MCF 10A (cell line): ENCODE measurements at places on chromosomes 2 and 18. TPM values are rescaled to one million over a fixed set of nuclear protein-coding genes. Genes with fewer than 3 reads are reported as not detected.

IRS1 gene
- total RNA-seq, result 6.1 and 10.5 TPM in 2 replicates

- DNase-seq, result peak; percentile 83
These were observed 44.5 kb downstream of the SH3RF3 start for GRCh38 chr2:109173311-109174171.

DNA sequence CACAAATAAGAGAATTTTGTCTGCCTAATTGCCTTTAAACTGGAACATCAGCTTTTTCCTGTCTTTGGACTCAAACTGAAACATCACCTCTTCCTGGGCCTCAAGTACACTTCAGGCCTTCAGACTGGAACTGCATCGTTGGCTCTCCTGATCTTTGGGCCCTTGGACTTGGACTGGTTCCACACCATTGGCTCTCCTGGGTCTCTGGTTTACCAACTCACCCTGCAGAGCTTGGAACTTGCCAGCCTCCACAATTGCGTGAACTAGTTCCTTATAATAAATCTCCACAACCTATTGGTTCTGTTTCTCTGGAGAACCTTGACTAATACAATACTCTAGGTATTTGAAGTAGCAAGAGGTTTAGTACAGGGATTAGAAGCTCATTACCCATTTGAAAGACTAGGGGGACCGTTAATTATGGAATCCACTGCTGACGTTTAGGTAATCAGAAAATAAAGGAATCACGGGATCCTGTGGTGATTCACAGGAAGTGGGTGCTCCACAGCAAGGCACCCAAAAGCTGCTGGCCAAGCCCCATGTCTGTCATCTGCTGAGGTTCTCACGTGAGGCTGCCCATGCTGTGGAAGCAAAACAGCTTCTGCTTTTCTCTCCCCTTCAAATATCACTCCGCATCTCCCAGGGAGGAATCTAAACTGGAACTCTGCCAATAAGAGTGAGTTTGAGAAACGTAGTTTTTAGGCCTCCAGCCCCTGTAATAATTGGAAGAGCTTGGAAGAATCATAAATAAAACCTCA is 20.0 kb upstream of the SGPP2 start:
- no peak for DNase-seq

DNA sequence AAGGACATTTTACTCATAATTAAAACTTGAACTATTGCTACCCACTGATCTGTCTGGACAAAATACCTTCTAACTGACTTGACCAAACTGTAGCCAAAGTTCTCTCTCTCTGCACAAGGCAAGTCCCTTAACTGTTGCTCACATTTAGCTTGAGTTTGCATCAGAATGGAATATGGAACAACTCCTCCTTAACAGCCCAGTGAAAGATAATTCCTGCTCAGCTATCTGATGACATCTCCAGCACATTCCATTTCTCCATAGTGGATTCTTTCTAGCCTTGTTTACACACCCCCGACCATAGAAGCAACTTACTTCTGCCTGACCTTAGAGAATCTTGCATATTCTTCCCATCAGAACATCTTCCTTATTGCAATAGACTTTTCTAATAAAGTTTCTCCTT is 317.2 kb upstream of the CDH2 start:
- no peak for DNase-seq

- DNase-seq, result no peak
These were observed 33.6 kb downstream of the TWIST2 start for GRCh38 chr2:238881353-238882081.

DNA sequence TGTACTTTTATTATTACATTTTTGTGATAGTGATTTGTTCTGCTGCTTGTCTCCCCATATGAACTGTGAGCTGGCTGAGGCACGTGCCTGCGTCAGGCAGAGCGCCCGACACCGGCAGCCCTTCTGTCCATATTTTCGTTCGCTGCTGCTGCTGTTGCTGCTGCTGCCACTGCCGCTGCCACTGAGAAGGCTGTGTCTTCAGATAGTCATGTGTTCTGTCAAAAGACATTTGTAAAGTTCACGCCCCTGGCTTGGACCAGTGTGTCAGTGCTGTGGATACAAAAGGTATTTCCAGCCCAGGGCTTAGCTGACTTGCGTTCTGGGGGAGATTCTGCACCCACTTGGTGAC is 47.0 kb downstream of the TWIST2 start:
- no peak for DNase-seq

GRCh38 chr2:115171751-115172150 is 729.3 kb downstream of the DPP10 start:
- DNase-seq, result no peak

DNA sequence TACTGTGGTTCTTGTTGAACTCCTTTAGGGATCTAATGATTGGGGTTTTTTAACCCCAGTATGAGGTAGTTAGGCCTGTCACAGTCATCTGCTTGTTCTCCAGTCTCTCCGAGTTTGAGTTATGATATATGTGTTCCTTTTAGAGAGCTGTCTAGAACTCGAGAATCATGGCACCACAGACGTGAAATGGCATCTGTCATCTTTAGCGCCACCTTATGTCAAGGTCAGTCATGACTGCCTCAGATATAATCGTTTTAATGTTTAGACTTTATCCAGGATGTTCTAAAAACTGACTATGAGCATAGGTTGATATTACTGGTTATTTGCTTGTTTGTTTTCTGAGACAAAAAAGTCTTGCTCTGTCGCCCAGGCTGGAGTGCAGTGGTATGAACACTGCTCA is 112.2 kb downstream of the CEP192 start:
- no peak for DNase-seq

GRCh38 chr2:201440182-201440581 is 11.1 kb downstream of the TRAK2 start:
- DNase-seq, result peak; percentile 13

- DNase-seq, result no peak
These were observed 60.6 kb downstream of the DIPK1C start for GRCh38 chr18:74396171-74397169.

DNA sequence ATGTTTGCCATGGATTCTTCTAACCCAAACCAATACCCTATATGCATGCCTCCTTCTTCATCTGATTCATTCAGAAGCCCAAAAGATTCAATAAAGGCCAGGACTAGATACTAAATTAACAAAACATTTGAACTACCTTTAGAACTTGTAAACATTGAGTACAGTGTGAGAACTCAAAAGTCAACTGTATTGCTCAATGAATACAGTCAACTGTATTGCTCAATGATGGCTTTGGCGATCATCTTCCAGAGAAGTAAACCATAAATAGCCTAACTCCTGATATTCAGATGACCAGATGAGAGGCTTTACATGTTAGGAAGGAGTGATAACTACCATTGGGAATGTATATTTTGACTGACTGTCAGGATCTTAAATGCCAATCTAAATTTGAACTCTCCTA is 206.5 kb upstream of the ITGA4 start:
- peak; percentile 59 for DNase-seq

- peak; percentile 52 for DNase-seq
These were observed 108.5 kb upstream of the UNC80 start for GRCh38 chr2:209663139-209663538.
